Fibroblast of skin of right biceps (primary cell): ENCODE measurements at places on chromosomes 2 and 18.

- DNase-seq = peak; percentile 38
Observed at GRCh38 chr2:28359222-28360057, 33.2 kb upstream of the FOSL2 start.

DNA sequence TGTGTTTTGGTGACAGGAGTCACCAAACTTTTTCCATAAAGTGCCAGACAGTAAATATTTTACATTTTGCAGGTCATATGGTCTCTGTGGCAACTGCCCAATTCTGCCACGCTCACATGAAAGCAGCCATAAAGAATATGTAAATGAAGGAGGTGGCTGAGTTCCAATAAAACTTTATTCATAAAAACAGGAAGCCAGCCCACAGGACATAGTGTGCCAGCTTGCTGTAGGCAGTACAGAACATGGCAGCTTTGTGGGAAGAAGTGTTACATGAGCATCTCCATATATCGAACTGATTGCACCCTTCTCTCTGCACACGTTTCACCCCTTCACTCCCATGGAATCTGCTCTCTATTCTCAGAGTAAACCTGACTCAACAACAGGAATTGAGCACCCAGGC lies 10.2 kb downstream of the ASB18 start:
- DNase-seq = no peak

GRCh38 chr2:196268025-196268424 lies 96.6 kb upstream of the STK17B start:
- no peak for DNase-seq

GRCh38 chr2:191661097-191661924 lies 16.6 kb upstream of the NABP1 start:
- no peak for DNase-seq

- no peak for DNase-seq
Observed at GRCh38 chr2:181675254-181675653, 5.1 kb downstream of the NEUROD1 start.

GRCh38 chr2:127039387-127040031 lies 67.4 kb downstream of the BIN1 start:
- DNase-seq = no peak

- DNase-seq = no peak
Observed at GRCh38 chr18:7532942-7533341, 34.2 kb upstream of the PTPRM start.

DNA sequence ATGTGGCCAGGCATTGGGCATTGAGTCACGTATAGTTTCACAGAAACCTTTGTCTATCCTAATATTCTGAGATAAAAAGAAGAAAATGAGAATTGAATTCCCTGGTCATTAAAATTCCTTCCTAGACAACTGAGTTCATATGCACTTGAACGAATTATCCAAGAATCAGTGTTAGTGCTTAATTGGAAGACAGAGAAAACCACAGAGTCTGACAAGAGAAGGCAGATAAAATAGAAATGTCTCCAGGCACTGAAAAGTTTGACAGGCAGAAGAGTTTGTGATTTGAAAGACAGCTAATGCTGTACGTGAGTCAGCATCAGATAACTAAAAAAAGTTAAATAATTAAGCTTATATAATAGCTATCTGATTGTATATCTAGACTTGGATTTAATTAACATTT lies 47.7 kb upstream of the TRIB2 start:
- DNase-seq = no peak

DNA sequence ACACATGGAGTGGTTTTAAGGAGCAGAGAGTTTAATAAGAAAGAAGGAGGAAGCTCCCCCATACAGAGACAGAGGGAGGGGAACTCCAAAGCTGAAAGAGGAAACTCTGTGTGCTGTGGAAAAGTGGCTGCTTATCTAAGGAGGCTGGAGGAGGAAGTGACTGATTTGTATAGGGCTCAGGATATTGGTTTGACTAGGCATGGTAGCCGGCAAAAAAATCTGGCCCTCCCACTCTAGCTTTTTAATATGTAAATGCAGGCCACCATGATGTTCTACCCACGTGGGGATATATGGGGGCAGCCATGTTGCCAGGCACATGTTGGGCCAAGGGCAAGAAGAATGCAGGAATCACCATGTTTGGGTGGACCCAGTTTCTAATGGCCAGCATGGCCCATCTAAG lies 64.3 kb downstream of the HNMT start:
- DNase-seq = no peak

- peak; percentile 80 for DNase-seq
Observed at GRCh38 chr18:28584731-28585130, 407.8 kb upstream of the CDH2 start.

DNA sequence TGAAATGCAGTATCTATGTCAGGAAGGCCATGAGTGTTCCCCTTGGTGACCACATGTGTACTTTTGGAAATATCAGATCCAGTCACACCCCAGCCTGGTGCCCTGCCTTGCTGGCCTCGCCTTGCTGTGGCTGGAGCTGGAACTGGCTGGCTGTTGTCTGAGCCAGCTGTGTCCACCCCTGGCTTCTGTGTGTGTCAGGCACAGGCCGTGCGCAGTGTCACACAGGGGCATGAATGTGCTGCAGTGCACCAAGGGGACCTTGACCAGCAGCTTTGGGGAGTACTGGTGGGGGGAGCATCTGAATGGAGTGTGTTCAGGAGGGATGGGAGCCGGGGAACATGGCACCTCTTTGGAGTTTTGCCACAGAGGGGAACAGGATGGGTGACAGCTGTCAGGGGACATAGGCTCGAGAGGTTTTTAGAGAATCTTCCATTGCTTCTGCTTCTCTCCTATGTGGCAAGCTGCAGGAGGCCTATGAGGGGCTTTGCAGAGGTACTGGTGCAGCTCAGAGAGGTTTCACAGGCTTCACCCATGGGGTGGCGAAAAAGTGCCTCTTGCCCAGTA lies 44.7 kb upstream of the FAHD2A start:
- no peak for DNase-seq

- DNase-seq = no peak
Observed at GRCh38 chr2:190579915-190580846, 45.7 kb upstream of the NEMP2 start.

- DNase-seq = no peak
Observed at GRCh38 chr2:233354971-233355574, 779 bp downstream of the DGKD start.

GRCh38 chr2:128433911-128434550 lies 115.4 kb upstream of the HS6ST1 start:
- DNase-seq = no peak
